Spleen (tissue), 13 donors: ENCODE measurements at places on chromosomes 7 and 10. TPM values are rescaled to one million over a fixed set of nuclear protein-coding genes. Genes with fewer than 3 reads are reported as not detected.

The SERPINE1 gene
- total RNA-seq = 11.0 TPM

The HOXA13 gene
- not detected for total RNA-seq

The CFAP69 gene
- total RNA-seq = 7.0 TPM

The LIPA gene
- total RNA-seq = 345 TPM

The AMPH gene
- 1.0 TPM for total RNA-seq

The FBXL15 gene
- total RNA-seq = 23.2 TPM

The CAV2 gene
- total RNA-seq = 69.9 TPM

The THNSL1 gene
- total RNA-seq = 4.3 TPM

The SPDYE11 gene
- not detected for total RNA-seq

The LRRD1 gene
- not detected for total RNA-seq

The HABP2 gene
- not detected for total RNA-seq
